ENCODE measurements at places on chromosomes 6 and 20.

DNA sequence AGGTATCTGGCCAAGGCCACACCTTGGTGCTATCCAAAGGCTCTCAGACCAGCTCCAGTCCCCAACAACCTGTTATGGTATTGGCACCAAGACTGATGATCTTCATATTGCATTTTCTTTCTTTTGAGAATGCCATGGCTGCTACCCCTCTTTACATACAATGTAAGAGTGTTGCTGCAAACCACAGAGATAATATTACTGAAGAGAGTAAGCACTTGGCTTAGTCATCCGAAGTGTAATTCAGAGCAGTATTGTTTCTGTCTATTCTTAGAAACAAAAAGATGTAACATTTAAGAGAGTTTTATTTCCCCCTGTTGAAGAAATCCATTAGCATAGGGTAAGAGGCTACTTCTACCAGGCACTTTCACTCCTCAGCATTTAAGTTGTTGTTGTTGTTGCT lies 212.5 kb downstream of the C6orf118 start:
- DNase-seq, result no peak

GRCh38 chr6:85360794-85361642 lies 88.9 kb upstream of the NT5E start:
- no peak for DNase-seq

- DNase-seq, result no peak
Observed at GRCh38 chr6:138540468-138540867, 41.2 kb upstream of the NHSL1 start.

GRCh38 chr6:116244284-116244683 lies 9.6 kb downstream of the TSPYL4 start:
- DNase-seq, result no peak

GRCh38 chr20:32648761-32649650 lies 24.7 kb downstream of the C20orf203 start:
- no peak for DNase-seq

DNA sequence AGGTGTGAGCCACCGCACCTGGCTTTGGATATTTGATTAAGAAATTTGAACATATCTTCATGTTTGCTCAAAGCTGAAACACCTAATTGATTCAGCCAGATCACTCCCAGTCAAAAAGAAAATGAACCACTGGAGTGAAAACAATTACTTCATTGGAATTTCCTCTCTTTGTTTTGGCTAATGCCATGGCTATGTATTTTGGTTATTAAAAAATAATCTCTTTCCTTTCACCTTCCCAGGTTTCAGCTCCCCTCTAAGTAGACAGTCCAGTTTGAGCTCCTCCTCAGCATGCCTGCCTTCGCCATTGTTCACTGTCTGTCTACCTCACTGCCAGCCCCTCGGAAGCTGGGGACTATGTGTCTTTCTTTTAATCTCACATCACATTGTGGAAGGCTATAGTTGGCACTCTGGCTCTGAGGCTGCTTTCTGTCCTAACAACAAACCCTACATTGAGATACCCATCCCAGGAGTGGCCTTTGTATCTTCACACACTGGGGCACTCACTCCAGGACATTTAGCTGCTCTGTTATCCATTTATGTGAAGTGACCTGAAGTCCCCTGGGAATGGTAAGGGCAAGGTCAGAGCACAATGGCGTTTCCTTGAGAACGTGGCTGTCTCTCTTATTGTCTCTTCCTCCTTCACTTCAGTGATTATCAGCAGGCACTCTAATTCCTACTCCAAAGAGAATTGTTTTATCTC lies 764.0 kb upstream of the CITED2 start:
- no peak for DNase-seq

DNA sequence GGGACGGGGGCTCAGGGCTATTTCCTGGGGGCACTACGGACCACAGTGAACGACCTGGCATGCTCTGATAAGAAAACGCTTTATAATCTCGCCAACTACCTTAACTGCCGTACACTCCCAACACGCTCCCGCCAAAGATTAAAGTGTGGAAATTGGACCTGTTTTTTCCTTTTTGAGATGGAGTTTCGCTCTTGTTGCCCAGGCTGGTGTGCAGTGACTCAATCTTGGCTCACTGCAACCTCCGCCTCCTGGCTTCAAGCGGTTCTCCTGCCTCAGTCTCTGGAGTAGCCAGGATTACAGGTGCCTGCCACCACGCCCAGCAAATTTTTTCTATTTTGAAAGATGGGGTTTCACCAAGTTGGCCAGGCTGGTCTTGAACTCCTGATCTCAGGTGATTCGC lies 346 bp upstream of the SLC44A4 start:
- no peak for DNase-seq

GRCh38 chr6:146850238-146850896 lies 251.6 kb downstream of the ADGB start:
- no peak for DNase-seq

DNA sequence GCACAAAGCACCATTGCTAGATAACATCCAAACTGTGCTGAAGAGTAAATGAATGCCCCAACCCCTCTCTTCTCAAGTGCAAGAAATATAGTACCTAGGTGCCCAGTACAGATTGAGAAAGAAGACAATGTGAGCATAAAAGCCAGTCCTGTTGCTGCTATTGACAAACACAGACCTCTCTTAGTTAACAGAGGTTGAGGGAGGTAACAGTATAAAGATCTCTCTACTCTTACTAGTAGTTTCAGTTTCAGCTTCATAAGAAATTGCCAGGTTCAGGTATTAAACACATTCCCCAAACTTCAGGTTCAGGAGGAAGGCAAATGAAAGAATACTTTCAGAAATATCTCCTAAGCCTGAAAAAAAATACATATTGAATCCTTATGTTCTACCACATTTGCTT lies 31.4 kb downstream of the TBC1D32 start:
- DNase-seq, result no peak

DNA sequence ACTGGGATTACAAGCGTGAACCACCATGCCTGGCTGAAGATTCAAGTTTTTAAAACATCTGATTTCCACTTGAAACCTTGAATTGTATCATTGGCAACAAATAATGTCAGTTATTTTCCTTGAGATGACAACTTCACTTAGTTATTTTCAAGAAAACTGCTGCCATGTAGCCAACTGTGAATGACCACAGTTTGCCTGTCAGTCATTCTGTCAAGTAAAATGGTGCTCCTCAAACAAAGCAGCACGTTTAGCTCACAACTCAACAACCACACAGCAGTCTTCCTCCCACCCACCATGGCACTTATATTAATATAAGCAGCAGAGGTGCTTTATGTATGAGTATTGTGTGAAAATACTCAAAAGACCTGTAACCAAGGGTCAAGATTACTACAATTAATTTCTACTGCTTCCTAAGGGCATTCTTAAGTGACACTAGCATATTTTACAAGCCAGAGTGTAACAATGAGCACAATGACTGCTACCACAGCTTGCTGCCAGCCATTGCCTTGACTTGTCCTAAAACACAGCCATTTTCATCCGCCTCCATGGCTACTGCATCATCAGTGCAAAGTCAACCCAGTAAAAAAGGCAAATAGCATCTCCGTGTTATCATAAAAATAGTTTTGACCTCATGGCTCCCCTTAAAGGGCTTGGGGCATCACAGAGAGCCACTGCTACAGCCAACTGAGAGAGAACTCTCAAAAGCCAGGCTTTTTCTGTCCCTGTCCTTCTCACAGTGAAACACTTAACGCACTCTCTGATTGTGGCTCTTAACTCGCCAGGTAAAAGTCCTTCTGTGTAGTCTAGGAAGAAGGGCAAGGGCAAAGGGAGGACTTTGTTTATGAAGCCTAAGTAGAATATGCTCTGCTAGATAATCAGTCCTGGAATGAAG lies 96.4 kb upstream of the TAB2 start:
- DNase-seq, result no peak

- DNase-seq, result no peak
Observed at GRCh38 chr20:8322662-8323217, 190.7 kb downstream of the PLCB1 start.

- no peak for DNase-seq
Observed at GRCh38 chr6:22322103-22323030, 25.5 kb upstream of the PRL start.

DNA sequence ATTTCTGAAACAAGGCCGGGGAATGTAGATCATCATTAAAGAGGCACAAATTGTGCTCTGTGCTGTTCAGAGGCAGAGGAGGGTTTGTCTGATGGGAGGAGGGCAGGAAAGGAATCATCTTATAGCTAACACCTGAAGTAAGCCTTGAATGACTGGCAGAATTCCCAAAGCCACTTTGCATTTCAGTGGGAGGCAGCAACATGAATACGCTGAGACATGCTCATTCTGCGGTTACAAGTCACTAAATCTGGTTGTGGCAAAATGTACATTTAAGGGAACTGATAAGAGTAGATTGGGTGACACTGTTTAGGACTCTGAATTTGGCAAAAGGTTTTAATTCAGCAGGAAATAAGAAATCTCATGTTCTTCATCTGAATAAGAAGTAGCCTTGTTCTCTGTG lies 4.4 kb upstream of the COL19A1 start:
- no peak for DNase-seq

GRCh38 chr20:16438100-16438499 lies 135.1 kb downstream of the KIF16B start:
- no peak for DNase-seq

DNA sequence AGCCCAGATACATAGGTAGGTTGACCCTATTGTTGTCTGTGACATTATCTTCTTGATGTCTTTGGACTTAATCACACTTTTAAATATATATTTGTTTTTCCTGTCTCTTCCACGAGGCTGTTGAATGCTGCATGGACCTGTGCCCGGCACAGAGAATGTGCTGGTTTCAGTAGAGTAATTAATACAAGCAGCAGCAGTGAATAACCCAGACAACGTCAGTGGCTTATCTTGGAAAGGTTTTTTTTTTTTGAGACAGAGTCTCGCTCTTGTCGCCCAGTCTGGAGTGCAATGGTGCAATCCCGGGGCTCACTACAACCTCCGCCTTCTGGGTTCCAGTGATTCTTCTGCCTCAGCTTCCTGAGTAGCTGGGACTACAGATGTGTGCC lies 108.2 kb downstream of the CDH26 start:
- DNase-seq, result no peak

- DNase-seq, result no peak
Observed at GRCh38 chr20:12383821-12384220, 466.1 kb downstream of the BTBD3 start.

DNA sequence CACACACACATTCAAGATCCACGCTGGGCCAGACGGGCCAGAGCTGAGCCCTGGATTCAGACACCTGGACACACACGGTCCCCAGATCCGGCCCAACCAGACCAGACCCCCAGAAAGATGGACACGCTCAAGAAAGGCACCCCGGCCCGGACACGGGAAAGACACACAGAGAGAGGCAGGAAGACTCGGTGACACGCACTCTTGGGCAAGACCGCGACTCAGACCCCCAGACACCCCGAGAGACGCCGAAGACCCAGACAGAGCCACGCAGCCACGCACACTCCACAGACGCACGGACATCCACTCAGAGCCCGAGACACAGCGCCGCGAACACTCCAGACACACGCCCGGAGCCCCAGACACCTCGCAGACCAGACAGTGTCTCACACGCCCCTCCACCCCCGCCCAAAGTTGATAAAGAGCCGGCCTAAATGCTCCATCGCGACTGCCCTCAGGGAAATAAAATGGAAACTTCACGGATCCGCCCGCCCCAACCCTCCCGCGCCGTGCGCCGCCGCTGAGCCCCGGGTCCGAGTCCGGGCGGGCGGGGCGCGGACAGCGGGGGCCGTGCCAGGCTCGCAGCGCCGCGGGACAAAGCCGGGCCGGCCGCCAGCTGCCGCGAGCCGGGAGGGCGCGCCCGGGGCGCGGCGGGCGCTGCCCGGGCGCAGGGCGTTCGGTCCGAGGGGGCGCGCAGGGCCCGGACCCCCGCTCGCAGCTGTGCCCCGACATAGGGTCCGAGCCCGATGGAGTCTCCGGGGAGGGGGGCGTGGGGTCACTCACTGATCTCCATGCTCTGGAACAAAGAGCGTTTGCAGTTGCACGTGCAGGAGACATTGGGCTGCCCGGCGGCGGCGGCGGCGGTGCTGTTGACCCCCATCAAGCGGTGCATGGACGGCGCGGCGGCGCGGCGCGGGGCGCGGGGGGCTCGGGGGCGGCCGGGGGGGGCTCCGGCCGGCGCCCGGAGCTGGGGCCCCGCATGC lies 831 bp downstream of the PMEPA1 start:
- DNase-seq, result no peak

Data from GM12891 (cell line).